ENCODE measurements at places on chromosomes 2 and 18.
A peak's percentile ranks its signal among the peaks of the same experiment; 100 is the strongest.

DNA sequence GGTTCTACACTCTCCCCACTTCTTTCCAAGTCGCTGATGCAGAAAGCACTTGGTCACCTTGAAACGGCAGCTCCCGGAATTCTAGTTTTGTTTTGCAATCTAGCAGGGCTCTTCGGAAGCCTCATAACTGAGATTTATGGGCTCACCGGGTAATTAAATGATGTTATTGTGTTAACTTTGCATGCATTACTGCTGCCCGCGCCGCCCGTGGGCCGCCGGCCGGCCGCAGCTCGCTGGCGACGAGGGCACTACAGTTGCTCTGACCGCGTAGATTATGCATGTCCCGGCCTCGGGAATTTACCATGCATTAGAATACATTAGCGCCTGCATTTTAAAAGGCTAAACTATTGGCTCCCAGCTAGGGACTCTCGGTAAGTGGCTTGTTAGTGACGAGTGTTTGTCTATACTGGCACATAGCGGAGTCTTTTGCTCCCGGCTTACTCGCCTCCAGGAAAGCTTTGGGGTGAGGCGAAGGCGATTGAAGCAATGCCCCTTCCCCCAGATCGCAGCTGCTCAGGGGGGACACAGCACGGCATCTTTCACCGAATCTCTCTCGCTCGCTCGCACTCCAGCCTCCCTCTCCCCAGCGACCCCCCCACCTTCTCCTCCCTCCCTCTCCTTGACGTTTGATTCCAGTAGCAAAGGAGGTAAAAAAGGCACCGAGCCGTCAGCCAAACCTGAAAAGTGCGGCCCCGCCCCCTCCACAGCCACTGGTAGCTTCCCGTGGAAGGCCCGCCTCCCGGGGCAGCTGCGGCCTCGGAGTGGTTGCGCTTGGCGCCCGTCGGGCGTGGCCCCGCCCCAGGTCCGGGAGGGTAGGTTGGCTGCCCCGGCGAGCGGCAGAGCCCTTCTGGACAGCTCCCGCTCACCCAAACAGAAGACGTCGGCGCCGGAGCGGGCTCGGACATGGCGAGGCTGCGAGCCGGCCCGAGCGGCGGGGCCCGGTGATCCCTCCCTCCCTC is at the start of gene ONECUT2:
Gene ONECUT2 (plus strand): TSS at position 839 of the 959 bp plus-strand sequence. CDS start 343 bp downstream, outside the sequence.
- DNase-seq, result peak; percentile 85

GRCh38 chr2:152466980-152467676 is 132.2 kb downstream of the FMNL2 start:
- no peak for DNase-seq

- no peak for DNase-seq
These were observed 1.0 kb upstream of the ZEB2 start for GRCh38 chr2:144520756-144521487.

GRCh38 chr2:111024496-111024895 is 96.2 kb upstream of the BCL2L11 start:
- no peak for DNase-seq

DNA sequence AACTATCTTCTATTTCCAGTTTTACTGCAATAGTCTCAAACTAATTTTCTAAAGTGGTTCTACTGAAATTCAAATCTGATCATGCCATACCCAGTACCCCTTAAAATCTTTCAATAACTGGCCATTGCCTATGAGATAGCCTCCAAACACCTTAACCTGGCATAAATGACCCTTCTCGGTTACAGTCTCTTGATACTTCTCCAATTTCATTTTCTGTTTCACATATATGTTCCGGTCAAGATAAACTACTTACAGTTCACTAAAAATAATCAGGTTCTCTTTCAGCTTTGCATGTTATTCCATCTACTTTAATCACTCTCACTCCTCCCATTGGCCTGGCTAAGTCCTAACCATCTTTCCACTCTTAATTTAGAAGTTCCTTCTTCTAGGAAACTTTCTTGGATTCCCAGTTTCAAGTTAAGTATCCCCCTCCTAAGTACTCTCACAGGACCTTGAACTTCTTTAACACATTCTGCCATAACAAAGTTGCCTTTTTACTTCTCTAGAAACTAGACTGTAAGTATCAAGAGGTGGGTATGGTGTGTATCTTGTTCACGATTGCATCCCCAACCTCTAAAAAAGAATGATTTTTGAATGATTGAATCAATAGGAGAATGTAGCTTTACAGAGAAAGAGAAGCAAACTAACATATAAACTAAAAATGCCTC is 110.2 kb upstream of the RBBP8 start:
- no peak for DNase-seq

GRCh38 chr2:241869087-241869961 is at the start of gene RTP5:
Gene RTP5 (plus strand): TSS chr2:241869729. CDS start chr2:241869757, 28 bp downstream.
- DNase-seq, result no peak

GRCh38 chr2:23953625-23954024 is 13.4 kb downstream of the UBXN2A start:
- no peak for DNase-seq

DNA sequence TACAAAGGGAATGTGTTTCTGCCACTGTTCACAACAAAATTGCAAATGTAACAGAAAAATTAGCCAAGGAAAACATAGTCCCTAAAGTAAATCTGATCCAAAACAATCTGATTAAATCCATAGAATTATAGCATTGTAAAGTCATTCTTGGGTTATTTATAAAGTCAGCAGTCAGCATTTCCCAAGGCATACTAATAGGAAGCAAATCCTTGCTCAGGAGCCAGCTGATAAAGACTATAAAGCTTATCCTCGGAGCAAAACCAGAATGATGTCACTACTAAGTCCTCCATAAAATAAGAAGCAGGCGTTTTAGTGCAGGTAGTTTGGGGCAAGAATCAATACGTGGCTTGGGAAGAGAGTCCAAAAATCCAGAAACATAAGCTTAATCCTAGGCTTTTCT is 67.3 kb upstream of the CSRNP3 start:
- no peak for DNase-seq

- DNase-seq, result no peak
These were observed 122.8 kb downstream of the ARL4C start for GRCh38 chr2:234374150-234374508.

- no peak for DNase-seq
These were observed 6.1 kb downstream of the CTDSP1 start for GRCh38 chr2:218405746-218406208.

DNA sequence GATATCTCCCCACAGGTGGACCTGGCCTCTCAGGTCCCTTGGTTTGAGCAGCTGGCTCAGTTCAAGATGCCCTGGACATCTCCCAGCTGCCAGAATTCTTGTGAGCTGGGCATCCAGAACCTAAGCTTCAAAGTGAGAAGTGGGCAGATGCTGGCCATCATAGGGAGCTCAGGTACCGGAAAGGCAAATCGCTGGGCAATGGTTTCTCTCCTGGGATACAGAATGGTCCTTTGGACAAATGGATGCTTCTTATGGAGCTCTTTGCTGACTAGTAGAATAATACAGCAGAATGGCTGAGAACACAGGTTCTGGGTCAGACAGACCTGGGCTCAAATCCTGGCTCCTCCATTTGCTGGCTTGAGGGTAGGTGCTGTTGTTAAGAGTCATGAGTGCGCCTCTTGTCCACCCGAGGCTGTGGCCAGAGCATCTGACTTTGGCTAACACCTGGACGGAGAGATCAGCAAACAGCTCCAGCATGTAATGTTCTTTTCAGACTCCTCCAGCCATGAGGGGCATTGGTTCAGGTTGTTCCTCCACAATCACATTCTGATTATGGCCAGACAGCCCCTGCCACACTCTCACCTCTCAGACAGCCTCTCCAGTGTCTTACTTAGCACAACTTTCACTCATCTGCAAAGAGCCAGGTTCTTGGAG is 7.5 kb downstream of the ABCG8 start:
- DNase-seq, result no peak

DNA sequence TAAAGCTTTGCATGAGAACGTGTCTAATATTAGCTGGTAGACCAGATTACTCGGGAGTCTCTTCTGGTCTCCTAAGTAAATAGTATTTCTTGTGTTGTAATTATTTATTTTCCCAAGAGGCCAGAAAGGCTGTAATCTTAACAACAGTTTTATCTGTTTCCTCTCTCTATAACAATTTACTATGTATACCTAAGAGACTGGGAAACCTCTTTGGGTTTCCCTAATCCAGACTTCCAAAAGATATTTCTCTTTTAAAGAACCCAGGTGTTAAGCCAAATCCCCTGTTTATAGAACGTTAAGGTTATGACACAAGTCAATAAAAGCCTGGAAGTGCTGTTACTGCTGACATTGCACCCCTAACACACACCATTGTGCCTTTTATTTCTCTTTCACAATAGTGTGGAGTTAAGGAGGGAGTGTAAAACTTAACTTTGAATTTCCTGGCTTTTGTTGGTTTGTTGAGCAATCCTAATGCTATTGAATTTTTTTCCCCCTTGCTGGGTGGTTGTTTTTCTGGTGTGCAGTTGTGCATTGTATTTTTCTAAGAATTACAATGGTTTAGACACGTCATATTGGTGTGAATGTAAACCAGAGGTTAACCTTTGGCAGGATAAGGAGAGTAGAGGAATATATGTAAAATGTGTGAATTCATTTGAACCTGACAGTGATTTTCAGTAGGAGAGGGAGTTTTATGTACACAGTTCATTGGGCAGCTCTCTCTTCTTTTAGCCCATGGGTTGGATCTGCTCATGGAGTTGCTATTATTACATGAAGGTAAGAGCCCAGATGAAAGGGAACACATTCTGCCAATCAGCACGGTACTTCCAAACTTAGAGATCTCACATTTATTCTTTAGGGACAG is 192.8 kb downstream of the MTX2 start:
- no peak for DNase-seq

GRCh38 chr2:128782411-128783192 is 463.9 kb upstream of the HS6ST1 start:
- no peak for DNase-seq
